Muscle of leg (tissue), 16 donors: ENCODE measurements at places on chromosomes 5 and 9. TPM values are rescaled to one million over a fixed set of nuclear protein-coding genes. Genes with fewer than 3 reads are reported as not detected.

DNA sequence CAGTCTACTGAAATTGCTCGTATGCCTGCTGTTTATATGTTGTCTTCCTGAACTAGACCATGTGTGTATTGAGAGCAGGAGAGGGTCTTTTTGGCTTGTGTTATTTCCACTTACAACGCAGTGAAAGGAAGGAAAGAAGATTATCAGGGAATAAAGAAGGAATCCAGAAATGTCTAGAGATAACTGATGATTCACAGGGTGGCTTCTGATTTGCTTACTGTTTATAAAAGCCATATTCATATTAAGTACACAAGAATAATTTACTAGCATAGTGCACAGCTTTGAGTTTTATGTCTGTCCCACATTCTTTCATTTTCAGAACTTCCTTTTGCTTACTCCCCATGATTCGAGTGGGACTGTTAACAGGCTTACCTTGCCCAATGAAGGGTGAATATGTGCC is 72.1 kb downstream of the PRLR start:
- H3K4me1 ChIP-seq: no peaks in the 10 kb centered on the region
- no peaks in the 10 kb centered on the region for H3K36me3 ChIP-seq
- no peaks in the 10 kb centered on the region for H3K27me3 ChIP-seq
- no peak for DNase-seq

DNA sequence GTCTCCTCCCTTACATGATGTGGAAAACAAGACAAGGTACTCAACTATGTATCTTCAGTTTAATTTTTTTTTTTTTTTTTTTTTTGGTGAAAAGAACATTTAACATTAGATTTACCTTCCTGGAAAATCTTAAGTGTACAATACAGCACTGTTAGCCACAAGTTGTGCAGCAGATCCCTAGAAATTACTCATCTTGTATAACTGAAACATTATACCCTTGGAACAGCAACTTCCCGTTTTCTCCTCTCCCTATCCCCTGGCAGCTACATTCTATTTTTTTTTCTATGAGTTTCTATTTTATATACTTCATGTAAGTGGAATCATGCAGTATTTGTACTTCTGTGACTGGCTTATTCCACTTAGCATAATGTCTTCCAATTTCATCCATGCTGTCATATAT is 421.9 kb upstream of the FTMT start:
- no peaks in the 10 kb centered on the region for H3K27me3 ChIP-seq
- H3K36me3 ChIP-seq: no peaks in the 10 kb centered on the region
- H3K27ac ChIP-seq: no peak overlapping the region
- no peaks in the 10 kb centered on the region for H3K4me1 ChIP-seq

DNA sequence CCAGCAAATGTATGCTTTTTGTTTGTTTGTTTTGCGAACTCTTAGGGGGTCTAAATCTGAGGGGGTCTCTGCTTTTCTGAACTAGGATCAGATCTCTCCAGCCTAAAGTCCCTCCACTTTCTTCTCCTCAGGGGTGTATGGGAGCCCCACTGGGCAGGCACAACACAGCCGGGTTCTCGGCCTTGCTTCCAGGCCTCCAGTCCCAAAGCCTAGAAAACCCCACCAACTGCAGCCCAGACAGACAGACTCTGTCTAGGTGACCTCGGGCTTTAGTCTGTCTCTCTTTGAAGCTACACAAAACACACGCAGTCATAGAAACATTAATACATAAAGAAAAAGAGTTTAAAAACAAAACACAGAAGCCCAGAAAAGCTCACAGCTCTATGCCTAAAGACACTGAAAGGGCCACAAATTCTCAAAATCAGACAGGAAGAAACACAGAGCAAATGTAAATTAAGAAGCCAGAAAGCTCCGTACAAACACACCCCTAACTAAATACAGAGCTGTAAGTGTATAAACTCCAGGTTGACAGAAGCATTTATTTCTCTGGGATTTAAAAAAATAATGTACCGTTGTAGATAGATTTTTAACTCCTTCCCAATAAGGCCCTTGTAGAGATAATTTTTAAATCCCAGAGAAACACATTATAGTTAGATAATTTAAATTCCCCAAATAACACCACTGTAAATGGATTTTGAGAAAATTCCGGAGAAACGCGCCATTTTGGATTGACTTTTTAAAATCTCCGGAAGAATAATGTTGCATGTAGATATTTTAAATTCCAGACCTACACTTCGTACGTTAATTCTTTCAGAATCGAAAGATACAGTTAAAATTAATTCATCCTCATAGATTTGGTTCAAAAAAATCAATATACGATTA is 2.0 kb downstream of the PITX1 start:
- H3K4me3 ChIP-seq: peak overlapping the region; percentile 50
- H3K4me1 ChIP-seq: peaks cover 43% of the 10 kb centered on the region
- peak overlapping the region; percentile 47 for H3K27ac ChIP-seq
- H3K36me3 ChIP-seq: no peaks in the 10 kb centered on the region

DNA sequence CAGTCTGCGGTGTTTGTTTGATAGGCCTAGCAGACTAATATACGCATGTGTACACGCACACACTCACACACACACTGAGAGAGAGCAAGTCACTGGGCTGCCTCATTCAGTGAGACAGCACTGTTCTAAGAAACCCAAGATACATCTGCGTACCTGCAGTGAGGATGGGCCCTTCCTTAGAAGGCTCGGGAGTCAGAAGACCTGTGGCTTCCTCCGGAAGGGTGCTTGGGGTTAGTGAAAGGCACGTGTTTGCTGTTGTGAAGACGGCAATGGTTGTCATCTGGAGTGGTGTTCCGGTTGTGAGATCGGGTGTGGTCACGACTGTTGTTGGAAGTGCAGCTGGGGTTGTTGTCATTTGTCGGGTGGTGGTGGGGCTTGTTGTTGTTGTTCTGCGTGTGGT is 11.7 kb downstream of the TIMD4 start:
- no peak for DNase-seq
- no peak overlapping the region for H3K27ac ChIP-seq
- H3K36me3 ChIP-seq: no peaks in the 10 kb centered on the region
- no peaks in the 10 kb centered on the region for H3K4me1 ChIP-seq
- H3K27me3 ChIP-seq: no peaks in the 10 kb centered on the region

The ELOVL7 gene
- total RNA-seq: 0.13 TPM
